ENCODE measurements at places on chromosomes 1 and 21.

DNA sequence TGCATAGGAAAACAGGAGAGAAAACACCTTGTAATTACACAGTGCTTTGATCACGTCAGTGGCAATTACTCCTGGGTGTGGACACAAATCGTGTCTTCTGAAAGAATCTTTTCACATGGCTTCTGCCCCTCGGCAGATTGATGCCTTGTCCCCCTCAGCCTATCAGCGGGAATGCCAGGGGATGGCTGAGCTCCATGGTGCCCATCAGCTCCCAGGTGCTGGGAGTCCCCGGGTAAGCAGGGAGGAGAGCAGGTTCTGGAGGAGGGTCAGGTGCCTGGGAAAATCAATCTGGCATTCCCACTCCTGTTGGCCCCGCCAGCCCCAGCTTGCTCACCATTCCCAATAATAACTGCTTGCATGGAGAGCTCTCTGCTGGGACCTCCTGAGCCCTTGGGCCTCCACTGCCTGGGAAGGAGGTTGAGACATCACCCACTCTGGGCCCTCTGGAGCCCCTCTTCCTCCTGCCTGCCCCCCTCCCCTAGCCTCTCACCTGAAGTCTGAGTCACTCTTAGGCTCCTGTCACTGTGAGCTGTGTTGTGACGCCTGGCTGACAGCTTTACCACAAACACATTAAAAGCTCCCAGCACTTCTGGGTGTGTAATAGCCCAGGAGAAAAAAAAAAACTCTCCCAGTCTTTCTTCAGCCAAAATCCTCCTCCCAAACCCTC, 4.9 kb downstream of the CAMK2N1 start:
- DNase-seq, result no peak

- no peak for DNase-seq
Measured at GRCh38 chr1:178160736-178161475, 67.0 kb downstream of the RASAL2 start.

- no peak for DNase-seq
Measured at GRCh38 chr1:109466125-109466451, 258 bp upstream of the SYPL2 start.

GRCh38 chr1:41695118-41695745, 210.7 kb upstream of the EDN2 start:
- no peak for DNase-seq

- DNase-seq, result peak; percentile 38
Measured at GRCh38 chr21:44874497-44875315, 1.2 kb upstream of the PTTG1IP start.

DNA sequence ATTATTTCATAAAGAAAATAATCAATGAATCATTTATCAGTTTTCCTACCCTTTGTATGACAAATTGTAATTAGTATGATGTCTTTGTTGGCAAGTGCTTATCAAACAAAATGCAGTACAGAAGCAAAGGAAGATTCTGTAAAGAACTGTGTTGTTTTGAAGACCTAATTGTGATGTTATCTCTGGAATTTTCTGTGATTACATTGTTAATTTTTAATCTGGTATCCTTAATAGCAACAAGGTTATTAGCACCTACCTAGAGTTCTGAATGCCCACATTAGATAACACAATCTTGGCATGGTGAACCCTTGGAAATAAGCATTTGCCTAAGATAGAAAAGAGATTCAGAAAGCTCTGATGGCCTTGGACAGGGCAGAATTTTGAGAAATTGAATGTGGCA, 274.1 kb upstream of the ST6GALNAC5 start:
- no peak for DNase-seq

DNA sequence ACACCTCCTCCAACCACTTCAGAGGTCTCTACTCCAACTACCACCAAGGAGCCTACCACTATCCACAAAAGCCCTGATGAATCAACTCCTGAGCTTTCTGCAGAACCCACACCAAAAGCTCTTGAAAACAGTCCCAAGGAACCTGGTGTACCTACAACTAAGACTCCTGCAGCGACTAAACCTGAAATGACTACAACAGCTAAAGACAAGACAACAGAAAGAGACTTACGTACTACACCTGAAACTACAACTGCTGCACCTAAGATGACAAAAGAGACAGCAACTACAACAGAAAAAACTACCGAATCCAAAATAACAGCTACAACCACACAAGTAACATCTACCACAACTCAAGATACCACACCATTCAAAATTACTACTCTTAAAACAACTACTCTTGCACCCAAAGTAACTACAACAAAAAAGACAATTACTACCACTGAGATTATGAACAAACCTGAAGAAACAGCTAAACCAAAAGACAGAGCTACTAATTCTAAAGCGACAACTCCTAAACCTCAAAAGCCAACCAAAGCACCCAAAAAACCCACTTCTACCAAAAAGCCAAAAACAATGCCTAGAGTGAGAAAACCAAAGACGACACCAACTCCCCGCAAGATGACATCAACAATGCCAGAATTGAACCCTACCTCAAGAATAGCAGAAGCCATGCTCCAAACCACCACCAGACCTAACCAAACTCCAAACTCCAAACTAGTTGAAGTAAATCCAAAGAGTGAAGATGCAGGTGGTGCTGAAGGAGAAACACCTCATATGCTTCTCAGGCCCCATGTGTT, 66.6 kb downstream of the TPR start:
- no peak for DNase-seq

DNA sequence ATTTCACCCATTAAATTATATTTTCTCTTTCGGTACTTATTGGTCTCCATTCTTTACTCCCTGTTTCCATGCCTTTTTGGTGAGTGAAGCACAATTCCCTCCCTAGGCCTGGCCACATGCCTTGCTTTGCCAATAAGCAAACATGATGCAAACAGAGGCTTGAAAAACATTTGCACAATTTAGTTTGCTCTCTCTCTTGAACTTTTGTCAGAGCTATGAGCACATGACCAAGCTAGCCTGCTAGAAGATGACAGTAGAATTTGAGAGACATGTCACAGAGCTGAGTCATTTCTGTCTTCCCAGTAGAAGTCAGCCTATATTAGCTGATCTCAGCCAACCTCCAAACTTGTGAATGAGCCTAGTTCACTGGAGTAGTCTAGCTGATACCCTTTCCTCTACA, 24.6 kb downstream of the ANGPTL3 start:
- DNase-seq, result no peak

GRCh38 chr1:172275478-172275877, 145.0 kb upstream of the C1orf105 start:
- no peak for DNase-seq

DNA sequence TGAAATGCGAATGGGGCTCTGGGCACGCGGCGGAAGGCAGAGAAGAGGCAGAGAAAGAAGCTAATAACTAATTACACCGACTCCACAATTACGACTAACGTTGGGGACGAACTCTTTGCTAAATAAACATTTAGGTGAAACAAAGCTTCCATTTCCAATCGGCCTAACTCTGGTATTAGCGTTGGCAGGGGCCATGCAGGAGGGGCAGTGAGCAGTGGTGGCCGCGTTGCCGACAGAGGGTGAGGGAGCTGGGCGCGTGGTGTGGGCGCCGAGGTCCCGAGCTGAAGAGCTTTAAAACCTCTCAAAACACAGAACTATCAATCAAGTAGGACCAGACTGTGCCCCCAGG, 553 bp upstream of the NDUFV3 start:
- DNase-seq, result no peak

- DNase-seq, result no peak
Measured at GRCh38 chr1:185014941-185015340, 30.4 kb upstream of the RNF2 start.

GRCh38 chr1:173868266-173869020, at the start of gene ZBTB37:
ZBTB37 (plus strand) TSS chr1:173868380; CDS start chr1:173870226, 1,846 bp downstream.
- peak; percentile 97 for DNase-seq

- DNase-seq, result no peak
Measured at GRCh38 chr1:36135796-36136195, 10.8 kb upstream of the COL8A2 start.

- no peak for DNase-seq
Measured at GRCh38 chr1:201021630-201022492, 1.7 kb downstream of the KIF21B start.

- DNase-seq, result no peak
Measured at GRCh38 chr1:233105225-233105624, 154.8 kb downstream of the NTPCR start.

GRCh38 chr1:209845408-209845725, 17.6 kb downstream of the UTP25 start:
- DNase-seq, result no peak

DNA sequence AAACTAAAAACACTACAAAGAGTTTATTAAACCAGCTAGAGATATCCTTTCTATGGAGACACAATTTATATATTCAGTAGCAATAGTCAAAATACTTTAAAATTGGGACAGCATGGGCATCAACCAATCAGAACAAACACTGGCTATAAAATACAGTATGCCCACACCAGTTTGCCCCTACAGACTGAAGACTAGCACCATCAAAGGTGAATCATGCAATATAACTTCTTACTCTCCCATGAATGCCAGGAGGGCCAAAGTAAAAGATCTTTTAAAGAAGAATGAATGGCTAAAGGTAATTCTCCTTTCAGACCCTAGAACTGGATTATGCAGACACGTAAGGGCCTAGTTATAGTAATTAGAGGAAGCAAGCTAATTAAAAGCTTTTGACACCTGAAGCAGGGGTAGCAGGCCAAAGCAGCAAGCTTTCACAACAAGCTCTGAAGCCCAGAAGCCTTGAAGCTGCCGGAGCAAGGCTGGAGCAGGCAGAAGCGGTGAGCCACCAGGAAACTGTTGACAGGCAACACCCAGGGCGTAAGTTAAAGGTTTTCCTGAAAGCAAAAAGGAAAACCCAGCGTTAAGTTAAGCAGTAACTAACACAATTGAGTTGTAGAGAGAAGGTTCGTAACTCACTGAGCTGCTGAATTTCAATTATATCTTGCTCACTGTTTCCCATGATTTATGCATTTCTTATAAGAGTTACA, 99.3 kb downstream of the CDC42BPA start:
- DNase-seq, result no peak

- DNase-seq, result no peak
Measured at GRCh38 chr21:36701756-36702621, 3.1 kb downstream of the SIM2 start.

DNA sequence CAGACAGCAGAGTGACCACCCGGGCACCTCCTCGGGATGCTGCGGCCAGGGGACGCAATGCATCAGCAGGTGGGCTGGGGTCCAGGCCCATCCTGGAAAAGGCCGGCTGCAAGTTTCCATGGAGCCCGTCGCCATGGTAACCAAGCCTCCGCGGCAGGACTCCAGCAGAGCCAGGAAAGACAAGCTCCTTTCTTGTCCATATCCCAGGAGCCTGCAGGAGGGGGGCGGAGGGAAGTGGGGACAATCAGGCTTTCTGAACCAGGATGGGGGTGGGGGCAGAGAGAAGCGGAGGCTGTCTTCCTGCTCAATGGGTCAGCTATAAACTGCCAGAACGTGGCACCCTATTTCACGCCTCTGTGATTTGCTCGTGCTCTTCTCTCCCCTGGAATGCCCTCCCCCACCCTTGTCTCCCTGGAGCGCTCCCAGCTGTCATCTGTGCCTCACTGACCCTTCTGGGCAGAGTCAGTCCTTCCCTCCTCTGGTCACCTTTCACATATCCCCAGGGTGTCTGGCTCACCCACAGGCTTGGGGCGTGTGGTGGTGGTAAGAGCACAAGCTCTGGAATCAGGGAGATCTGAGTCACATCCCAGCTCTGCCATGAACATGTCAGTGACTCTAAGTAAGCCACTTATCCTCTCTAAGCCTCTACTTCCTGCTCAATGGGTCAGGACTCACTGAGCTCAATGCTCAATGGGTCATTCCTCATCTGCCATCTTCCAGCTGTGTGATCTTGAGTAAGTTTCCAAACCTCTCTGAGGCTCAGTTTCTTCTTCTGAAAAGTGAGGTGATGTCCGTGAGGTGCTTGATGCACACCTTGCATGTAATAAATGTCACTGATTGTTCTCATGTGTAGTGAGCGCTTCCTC, 58.9 kb upstream of the LAPTM5 start:
- DNase-seq, result no peak
